Cortex of kidney (tissue), 1 donor: ENCODE measurements at places on chromosomes 1 and 21.

DNA sequence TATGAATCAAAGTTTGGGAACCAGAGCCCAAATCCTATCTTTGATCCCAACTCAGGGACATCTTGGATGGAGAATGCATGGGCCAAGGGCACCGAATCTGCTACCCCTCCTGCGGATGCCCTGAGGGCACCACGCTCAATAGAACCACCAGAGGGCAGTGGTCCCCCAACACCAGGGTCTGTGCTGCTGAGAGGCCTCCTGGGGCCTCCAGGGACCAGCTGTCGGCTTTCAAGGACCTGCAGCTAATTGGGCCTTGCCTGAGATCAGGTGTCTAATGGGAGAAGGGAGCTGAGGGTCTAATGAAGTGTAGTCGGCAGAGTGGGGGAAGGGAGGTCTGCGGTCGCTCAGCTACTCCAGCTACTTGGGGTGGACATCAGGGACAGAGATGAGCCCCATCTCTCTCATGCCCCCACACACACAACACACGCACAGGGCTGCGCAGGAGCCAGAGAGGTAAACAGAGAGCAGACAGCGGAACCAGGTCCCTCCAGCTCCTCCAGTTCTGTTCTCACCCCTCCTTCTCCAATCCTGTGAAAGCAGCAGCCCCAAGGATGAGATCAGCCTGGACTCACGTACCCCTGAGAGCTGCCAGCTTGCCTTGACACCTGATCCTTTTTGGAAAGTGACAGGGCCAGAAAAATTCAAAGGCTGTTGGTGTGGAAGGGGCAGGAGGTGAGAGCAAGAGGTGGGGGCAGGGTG is 34.9 kb upstream of the PPP1R15B start:
- DNase-seq, result no peak

DNA sequence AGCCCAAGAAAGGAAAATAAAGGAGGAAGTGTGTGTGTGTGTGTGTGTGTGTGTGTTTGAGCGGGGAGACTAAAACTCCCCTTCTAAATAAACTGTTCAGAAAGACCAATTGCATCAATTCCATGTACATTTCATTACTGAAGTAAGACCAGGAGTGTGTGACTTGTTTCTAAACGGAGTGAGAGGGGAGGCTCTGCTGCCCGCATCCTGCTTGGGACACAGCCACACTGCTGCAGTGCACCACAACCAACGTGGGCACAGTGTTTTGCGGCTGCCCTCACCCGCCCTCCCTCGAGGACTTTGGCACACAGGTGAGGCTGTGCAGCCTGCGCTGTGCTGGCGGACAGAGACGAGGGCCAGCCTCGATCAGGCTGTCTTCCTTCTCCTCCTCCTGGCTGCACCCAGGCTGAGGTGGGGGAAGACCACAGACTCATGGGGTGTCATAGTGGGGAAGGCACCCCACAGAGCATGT is 31.0 kb upstream of the H6PD start:
- DNase-seq, result no peak

GRCh38 chr21:28127175-28127785 is 865.4 kb downstream of the LTN1 start:
- no peak for DNase-seq

- no peak for DNase-seq
These were observed 55.3 kb upstream of the DSCAM start for GRCh38 chr21:40902299-40902698.

DNA sequence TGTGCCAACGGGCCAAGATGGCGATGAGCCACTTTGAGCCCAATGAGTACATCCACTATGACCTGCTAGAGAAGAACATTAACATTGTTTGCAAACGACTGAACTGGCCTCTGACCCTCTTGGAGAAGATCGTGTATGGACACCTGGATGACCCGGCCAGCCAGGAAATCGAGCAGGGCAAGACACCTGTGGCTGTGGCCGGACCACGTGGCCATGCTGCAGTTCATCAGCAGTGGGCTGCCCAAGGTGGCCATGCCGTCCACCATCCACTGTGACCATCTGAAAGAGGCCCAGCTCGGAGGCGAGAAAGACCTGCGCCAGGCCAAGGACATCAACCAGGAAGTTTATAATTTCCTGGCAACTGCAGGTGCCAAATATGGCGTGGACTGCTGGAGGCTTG is 32.2 kb upstream of the GPR137B start:
- no peak for DNase-seq

DNA sequence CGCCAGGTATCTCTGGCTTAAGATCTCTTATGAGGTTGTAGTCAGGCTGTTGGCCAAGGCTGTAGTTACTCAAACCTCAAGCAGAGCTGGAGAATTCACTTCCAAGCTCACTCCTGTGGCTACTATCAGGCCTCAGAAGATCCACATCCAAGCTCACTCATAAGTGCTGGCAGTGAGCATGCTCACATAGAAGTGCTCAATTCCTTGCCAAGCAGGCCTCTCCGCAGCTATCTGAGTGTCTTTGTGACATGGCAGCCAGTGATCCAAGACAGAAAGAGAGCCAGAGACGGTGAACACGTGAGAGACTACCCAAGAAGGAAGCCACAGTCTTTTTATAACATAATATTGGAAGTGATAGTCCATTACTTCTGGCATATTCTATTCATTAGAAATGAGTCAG is 278.2 kb downstream of the PAPPA2 start:
- DNase-seq, result no peak

- no peak for DNase-seq
These were observed 4.8 kb downstream of the ETV3 start for GRCh38 chr1:157133426-157133825.
